ENCODE measurements at places on chromosomes 7 and 10.

GRCh38 chr10:123681285-123681684 is 15.1 kb downstream of the GPR26 start:
- DNase-seq = no peak

- no peak for DNase-seq
These were observed 25.9 kb upstream of the PTPRN2 start for GRCh38 chr7:158613481-158613880.

DNA sequence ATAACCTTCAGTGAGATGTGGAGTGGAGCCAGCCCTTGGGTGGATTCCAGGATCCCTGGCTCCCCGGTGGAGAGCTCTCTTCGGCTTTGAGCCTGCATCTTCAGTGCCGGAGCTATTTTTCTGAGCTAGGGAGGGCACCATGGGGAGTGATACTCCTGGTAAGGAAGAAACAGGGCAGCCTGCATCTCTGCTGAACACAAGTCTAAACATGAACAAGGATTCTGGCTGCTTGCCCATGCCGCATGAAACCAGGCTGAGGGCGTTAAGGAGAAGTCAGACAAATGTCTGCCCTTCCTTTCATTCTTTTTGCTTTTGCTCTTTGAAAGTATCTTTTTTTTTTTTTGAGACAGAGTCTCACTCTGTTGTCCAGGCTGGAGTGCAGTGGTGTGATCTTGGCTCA is 60.4 kb downstream of the EVX1 start:
- DNase-seq = peak; percentile 13

DNA sequence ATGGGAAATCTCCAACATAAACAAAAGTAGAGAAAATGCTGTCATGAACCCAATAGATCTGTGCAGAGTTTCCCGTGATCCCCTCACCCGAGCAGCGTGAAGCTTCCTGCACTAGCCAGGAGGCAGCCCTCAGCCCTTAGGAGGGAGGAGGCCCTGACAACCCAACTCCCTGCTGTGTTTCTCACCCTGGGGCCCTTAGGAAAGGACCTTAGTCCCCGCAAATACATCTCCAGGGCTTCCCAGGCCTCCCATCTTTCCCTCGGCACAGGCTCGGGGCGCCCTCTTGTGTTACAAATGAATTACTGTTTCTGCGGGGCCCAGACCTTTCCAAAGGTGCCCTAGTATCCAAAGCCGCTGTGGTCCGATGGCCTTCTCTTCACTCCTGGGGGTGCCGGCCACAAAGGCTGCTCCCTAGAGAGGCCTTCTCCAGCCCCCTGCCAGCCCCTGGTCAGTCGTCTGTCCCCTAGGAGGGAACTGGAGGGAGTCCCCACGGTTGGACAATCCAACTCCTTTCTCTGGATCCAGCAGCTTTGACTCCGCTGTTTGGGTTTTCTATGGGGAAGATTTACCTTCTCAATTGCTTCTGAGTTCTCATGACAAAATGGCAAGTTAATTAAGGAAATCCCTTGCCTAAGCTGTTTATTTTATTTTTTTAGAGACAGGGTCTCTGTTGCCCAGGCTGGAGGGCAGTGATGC is 49.9 kb upstream of the SH2B2 start:
- DNase-seq = peak; percentile 91

DNA sequence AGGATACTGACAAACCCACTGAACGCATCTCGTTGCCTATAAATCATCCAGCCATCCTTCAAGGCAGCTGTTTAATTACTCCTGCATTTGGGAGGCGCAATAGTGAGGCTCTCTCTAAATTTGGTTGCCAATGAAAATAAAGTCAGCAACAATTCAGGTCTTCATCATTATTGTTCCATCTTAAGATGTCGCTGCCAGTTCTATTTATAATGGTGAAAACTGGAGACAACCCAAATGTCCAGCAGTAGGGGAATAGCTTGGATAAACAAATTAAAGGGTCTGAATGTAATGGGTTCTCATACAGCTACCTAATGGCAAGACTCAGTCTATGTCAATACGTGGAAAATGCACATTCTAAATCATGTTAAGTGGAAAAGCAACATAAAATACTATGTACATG is 120.1 kb upstream of the PLXNA4 start:
- no peak for DNase-seq

DNA sequence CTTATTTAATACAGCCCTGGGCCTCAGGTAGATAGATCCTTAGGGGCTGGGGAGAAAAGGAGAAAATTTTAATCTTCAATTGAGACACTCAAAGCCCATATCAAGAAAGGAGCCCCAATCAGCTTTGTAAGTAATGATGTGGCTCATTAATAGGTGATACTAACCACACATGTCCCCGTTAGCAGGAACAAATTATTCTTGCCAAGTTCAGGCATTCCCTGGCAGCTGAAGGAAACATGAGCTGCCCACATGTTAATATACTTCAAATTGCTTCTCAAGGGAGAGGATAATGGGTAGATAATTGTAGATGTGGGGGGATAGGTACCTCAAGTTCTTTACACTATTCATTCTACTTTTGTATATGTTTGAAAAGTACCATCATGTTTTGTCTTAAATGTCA is 14.5 kb downstream of the IFIT5 start:
- DNase-seq = no peak

DNA sequence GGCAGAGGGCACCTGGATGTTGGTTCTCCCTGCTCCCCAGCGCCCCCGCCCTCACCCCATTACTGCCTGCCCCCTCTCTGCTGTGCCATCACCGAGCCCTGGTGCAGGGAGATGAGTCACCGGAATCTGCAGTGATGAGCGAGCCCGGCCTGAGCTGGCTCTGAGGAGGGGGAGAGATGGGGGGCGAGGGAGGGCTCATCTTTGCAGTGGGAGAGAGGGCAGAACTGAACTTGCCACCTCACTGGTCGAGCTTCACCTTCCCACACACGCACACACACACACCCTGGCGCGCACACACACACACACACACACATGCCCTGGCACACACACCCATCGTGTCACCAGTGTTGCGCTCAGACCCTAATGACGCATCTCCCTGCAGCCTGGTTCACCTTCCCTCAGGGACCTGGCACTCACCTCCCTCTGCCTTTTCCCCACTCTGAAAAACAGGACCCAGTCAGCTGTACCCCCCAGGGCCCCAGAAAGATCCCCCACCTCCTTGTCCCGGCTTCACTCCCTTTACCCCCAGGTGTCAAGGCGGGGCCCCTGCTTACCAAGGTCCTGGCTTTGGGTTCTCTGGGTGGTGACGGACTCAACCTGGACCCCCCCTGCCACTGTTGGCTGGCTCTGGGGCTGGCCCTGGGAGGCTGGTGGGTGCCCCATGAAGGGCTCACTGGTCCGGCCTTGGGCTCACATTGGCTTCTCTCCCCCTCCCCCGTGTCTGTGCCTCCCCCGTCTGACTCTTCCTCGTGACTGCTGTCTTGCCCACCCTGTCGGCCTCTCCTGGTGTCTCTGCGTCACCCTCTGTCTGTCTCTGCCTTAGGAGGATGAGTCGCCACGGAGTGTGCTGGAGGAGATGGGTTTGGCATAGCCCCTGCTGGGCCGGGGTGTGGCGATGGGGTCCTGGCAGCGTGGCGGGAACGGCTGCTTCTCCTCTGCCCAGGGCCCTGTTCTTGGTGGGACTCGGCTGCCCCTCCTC is 5.4 kb downstream of the VGF start:
- DNase-seq = no peak

- DNase-seq = no peak
These were observed 148.0 kb downstream of the MAPK8 start for GRCh38 chr10:48454302-48455054.

GRCh38 chr7:149199234-149199995 is 4.1 kb downstream of the ZNF282 start:
- DNase-seq = no peak

DNA sequence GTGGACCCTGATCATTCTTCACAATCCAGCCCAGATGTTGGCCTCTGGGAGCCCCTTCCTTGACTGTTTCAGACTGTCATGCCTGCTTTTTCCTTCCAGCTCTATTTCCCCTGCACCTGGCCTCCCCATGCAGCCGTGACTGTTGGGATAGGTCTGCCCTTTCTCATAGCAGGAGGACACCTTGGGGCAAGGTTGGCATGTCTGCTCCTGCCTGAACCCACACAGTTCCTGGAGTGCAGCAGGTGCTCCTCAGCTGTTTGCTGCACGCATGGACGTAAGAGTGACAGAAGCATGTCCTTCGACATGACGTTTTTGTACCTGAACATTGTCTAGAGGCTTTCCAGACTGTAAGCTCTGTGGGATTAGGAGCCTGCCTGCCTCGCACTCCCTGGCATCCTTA is 24.0 kb downstream of the POR start:
- no peak for DNase-seq

DNA sequence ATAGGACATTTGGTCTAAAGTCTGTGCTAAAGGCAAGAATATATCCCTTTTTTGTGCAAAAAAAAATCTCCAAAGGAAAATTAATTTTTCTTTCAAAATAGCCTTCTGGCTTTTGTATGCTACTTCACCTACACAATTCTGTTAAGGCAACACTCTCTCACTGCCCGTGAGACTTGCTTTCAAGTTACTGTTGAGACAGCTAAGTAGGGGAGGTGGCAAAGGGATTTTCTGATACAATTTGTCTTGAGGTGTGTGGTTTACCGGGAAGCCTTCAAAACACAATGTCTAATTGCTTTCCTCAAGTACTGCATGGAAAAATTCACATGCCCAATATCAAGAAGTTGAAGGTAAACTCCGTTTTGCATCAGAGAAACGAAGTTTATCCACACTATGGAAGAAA is 50.8 kb upstream of the RSU1 start:
- no peak for DNase-seq

GRCh38 chr10:20956843-20957242 is 59.7 kb upstream of the NEBL start:
- DNase-seq = no peak

- DNase-seq = no peak
These were observed 18.4 kb downstream of the VWA2 start for GRCh38 chr10:114257498-114257897.

GRCh38 chr7:26157520-26158105 is 5.6 kb downstream of the NFE2L3 start:
- no peak for DNase-seq

GRCh38 chr10:112981553-112981952 is 31.5 kb downstream of the TCF7L2 start:
- no peak for DNase-seq

DNA sequence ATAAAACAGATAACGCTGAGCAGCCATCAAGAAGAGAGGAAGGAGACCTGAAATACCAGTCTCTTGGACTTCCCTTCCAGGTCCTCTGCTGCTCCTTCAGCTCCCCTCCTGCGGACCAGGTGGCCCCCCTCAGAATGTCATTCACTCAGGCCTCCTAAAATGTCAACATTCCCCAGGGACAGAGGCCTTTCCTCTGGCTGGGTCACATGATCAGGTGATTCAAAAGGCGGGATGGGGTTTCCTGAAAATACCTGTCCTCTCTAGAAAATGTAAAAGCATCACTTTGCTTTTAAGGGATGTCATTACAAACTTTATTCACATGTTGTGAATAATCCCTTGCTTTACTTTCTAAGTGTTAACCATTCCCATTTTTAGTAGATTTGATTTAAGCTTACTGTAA is 311.1 kb downstream of the INHBA start:
- no peak for DNase-seq

- peak; percentile 10 for DNase-seq
These were observed 51.0 kb downstream of the ORC5 start for GRCh38 chr7:104156842-104157277.

GRCh38 chr10:133034092-133034491 is 53.6 kb upstream of the ADGRA1 start:
- DNase-seq = no peak

- DNase-seq = no peak
These were observed 152.0 kb upstream of the TMEM72 start for GRCh38 chr10:44759122-44759521.

DNA sequence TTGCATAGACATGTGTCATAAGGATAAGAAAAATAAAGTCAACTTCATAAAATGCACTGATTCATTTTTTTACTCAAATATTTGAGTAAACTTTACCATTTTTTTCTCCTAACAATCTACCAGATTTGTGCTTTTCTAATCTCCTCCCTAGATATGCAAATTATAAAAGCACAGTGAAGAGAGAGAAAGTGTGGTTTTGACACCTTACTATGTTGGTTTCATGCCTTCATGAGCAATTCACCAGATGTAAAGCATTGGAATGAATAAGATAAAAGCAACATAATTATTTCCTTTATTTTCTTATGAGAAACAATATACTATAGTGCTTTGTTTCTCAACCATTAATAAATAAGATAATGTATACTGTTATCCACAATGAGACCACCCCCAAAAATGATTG is 432.5 kb upstream of the PCDH15 start:
- no peak for DNase-seq

DNA sequence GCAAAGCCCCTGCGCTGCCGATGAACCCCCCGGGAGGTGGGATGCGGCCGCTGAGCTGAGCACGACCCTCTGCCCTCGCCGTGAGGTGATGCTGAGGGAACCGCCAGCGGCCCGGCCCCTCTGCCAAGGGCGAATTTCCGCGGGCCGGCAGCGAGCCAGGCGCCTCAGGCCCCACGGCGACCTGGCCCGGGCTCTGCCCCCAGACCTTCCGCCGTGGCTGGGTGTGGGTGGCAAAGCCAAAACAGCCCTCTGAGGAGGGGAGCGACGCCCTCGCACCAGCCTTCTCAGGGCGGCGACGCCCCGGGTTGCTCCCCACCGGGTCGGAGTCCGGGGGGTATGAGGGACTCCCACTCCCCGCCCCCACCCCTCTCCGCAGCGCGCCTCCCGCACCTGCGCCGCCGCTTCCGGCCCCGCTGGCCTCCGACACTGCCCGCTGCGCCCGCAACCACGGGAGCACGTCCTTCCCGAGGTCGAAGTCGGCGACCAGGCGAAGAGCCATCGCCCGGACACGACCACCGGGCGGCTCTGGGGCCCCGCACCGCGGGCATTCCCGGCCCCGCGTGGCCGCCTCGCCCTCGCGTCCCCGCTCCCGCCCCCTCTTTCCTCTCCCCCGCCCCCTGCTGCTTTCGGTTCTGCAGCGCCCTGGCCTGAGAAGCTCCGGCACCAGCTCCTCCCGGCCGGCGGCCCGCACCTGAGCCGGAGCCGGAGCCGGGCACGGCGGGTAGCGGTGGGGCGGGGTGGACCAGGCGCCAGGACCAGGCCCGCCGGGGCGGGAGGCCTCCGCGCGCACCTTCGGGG is at the start of gene GSAP:
TSS of gene GSAP (minus strand) at position 527 of the 798 bp plus-strand sequence. CDS start at position 499, 28 bp downstream.
- DNase-seq = peak; percentile 82

Measured in AG20443 (cell line).